ENCODE measurements at places on chromosomes 2 and 18.

- no peak for DNase-seq
These were observed 307.1 kb upstream of the PIK3C3 start for GRCh38 chr18:41647914-41648313.

DNA sequence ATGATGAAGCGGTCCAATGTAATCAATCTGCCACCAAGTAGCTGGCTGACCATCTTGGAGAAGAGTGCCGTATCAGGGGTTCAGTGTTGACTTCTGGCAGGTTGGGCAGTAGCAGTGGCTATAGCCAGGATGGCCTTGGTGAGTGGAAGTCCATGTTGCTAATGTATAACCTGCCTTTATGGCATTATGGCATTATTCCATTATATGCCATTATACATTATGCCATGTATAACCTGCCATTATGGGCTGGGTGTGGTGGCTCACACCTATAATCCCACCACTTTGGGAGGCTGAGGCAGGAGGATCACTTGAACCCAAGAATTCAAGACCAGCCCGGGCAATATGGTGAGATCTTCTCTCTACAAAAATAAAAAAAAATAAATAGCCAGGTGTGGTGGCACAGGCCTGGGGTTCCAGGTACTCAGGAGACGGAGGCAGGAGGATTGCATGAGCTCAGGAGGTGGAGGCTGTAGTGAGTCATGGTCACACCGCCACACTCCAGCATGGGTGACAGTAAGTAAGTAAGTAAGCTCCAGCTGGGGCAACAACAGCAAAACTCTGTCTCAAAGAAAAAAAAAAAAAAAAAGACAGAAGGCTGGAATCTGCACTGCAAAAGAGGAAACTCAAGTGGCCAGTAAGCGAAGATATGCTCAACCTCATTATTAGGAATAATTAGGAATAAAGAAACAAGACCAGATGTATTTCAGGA is 24.4 kb upstream of the EMILIN2 start:
- DNase-seq = no peak

- no peak for DNase-seq
These were observed 72.1 kb upstream of the MYL1 start for GRCh38 chr2:210387074-210387473.

- DNase-seq = no peak
These were observed 33.1 kb downstream of the HJURP start for GRCh38 chr2:233821196-233821595.

DNA sequence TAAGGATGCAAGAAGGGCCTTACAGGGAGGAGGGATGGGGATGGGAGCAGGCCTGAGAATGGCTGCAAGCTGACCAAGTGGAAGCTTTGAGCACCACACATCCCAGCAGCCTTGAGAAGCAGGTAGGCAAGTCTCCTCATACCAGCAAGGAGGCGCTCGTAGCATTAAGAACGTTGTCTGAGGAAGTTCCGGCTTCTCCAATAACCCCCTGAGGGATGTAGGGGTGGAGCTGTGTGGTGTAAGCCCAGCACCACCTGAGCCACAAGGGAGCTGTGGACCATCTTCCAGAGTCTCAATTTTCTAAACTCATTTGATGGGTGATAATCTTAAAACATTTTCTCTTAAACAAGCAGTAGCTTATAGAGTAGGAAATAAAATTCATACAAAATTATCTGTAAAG is 50.6 kb downstream of the ST3GAL5 start:
- DNase-seq = no peak

GRCh38 chr18:55337138-55337537 is 250.9 kb downstream of the TCF4 start:
- DNase-seq = no peak

GRCh38 chr2:153059338-153060052 is 341.1 kb downstream of the ARL6IP6 start:
- no peak for DNase-seq

GRCh38 chr18:48053881-48054816 is 123.7 kb upstream of the SMAD2 start:
- DNase-seq = peak; percentile 59

- peak; percentile 81 for DNase-seq
These were observed 935 bp upstream of the RAMP1 start for GRCh38 chr2:237858294-237859081.

DNA sequence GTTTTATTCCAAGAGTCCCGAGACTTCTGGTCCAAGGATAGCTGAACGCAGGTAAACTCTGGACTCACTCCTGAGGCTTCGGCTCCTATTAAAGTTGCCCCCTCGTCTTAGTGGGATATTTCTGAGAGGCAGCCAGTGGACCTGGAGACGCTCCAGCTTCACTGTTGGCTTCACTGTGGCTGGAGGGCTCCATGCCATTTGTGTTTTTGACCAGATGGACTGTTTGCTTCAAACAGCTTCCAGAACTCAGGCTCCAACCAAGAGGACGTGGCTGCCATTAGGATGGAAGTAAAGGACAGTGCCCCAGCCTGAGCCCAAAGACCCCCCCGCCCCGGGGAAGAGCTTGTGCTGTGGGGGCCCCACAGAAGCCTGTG is 94.4 kb upstream of the LDAH start:
- no peak for DNase-seq

DNA sequence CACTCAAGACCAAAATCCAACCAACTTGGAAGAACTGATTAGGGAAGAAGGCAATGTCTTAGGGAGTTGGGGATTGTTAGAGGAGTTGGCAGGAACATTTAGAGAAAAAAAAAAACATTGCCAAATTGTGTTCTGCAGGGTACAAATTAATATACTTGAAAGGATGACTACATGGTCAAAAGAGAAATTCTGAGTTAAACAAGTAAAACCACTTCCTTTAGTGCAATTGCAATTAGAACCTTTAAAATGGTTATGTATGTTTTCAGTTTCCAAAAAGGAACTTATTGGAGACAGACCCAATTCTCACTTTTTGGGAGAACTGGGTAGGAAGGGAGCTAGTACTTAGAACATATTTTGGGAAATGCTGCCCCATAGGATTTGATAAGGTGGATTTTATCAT is 137.9 kb downstream of the GPD2 start:
- DNase-seq = no peak

GRCh38 chr2:37414470-37414949 is 70.1 kb downstream of the QPCT start:
- DNase-seq = no peak

DNA sequence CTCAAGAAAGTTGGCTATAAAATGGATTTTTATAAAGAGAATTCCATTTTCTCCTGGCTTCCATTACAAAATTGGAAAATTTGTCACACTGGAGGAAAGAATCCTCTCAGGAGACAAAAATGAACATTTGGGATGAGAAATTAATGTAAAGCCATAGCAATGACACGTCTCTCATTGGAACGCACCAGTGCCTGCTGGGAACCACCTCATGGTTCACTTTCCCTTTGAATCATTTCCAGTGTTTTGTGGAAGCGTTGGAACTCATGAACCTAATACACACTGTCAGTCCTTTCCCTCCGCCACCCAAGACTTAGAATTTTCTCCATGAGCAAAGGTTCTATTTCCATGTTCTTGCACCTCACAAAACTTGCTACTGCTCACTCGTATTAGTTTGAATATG is 21.0 kb upstream of the NRP2 start:
- DNase-seq = no peak

- no peak for DNase-seq
These were observed 9.4 kb upstream of the CRYBA2 start for GRCh38 chr2:219002395-219003266.

DNA sequence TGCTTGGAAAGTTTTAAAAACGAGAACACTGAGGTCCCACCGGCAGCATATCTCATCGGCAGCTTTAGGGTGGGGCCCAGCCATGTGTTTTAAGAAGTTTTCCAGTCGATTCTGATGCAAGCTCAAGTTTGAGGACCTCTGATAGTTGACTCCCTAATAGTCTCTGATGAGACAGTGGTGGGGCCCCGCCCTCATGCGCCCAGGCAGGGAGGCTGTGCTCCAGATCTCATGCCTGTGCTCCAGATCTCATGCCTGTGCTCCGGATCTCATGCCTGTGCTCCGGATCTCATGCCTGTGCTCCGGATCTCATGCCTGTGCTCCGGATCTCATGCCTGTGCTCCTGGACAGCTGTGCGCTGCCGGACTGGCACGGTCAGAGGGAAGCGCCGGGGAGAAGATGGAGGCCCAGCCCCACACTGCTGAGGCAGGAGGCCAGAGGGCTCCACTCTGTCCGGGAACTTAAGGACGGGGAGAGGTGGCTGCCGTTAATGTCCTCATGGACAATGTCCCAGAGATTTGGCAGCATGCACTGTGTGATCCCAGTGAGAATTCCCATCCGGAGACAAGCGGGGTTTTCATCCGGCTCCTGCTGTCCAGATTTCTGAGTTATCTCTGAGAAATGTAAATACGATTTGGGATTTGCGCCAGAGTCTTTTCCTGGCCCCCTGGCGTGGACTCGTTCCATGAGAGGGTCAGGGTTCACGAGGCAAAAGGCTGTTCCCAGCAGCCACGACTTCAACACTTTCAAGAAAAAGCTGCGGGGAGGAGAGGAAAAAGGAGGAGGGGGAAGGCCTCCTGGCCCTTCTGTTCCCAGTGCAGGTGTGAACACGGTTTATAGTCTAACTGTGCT is 9.4 kb upstream of the COLEC11 start:
- DNase-seq = peak; percentile 77

DNA sequence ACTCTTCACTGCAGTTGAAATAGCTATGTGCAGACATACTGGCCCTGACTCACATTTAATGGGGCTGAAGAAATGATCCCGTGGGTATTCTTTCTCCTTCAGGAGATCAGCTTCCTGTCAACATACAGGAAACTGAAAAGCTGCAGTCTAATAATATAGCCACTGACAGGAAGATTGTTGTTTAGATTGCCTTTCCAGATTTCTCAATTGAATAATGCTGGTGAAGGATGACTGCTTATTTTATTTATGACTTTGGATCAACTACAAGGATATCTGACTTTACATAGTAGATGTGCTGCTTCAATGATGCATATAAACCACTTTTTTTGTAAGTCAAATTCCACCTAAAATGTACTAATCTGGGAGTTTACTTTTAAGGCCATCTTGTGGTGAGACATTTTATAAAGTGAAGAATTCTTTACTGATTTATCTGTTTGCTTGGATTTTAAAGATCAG is 93.4 kb upstream of the MAP4K3 start:
- no peak for DNase-seq

GRCh38 chr2:3313781-3314375 is 63.7 kb downstream of the EIPR1 start:
- DNase-seq = no peak

GRCh38 chr18:74456349-74457042 is 612 bp downstream of the DIPK1C start:
- DNase-seq = no peak

DNA sequence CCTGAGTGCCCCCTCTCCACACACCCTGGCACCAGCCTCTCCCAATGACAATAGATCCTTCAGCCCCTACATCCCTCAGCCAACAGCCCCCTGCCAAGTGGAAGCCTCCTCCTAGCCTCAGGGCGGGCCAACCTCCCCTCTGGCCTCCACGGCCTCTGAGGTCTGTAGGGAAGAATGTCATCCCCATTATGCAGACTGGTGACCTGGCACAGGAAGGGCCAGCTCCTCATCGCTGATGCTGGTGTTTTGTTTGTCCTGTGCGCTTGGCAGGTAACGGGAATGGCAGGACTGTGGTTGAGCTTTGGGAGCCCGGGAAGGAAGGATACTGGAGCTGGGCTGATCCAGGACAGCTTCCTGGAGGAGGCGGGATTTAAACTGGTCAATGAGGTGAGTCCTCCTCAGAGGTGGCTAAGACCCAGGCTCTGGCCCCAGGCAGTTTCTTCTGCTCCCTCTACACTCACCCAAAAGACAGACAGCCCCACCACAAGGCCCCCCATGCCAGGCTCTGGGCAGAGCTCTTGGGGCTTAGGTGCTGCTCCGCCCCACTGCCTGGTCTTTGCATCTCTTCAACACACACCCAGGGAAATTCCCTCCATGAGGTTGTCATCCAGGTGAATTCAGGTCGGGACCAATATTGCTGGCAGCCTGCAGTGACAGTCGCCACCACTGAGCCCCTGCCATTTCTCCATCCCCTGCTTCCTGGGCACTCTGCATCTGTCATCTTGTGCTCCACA is 75.2 kb upstream of the SMAD7 start:
- DNase-seq = no peak

DNA sequence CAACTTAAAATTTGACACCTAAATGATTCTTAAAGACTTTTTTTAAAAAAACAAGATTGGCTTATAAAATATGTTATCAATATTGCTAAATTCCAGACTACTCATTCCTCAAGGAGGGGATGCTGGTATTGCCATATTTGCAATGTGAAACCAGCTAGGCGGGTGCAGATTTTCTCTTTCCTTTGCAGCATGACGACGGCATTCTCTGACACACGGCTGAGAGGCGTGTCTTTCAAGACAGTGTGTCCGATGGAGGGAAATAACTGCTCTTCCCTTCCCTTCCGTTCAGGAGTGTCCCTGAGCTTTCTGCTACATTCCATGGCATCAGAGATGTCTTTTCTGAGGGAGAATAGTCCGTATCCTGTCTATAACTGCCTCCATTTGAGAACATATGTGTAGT is 38.2 kb upstream of the CNGA3 start:
- no peak for DNase-seq

DNA sequence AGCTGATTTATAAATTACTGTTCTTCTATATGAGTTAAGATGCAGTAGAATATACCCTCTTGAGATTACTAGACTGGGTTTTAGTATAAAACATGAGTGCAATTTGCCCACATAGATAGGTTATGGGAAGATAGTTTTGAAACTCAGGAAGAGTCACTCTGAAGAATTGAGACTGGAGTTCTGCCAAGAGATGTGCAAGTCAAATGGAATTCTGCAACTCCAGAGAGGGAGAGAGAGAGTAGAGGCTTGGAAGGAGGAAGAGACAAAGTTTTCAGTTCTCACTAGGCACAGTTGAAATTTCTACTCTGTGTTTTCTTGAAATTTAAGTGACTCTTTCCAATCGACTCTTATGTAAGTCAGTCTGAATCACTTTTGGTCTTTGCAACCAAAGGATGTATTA is 878.8 kb downstream of the TSN start:
- DNase-seq = no peak

DNA sequence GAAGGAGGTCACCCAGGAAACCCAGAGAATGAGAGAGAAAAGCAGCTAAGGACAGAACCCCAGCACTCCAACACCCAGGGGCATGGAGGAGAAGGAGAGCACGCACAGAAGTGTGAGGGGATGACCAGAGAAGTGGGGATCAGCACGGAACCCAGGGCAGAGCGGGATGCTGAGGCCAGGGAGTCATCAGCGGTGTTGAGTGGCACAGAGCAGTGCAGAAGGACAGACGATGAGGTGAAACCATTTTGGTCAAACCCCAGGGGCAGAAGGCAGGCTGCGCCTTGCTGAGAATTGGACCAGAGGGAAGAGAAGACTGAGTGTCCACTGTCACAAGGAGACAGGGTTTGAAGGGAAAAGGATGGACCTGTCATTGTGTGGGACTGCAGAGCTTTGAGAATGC is 23.4 kb upstream of the ASB18 start:
- DNase-seq = no peak

Data from aorta (tissue), 5 donors.